ENCODE measurements at places on chromosomes 12 and 14.

GRCh38 chr14:67426983-67427606 lies 15.1 kb upstream of the PLEK2 start:
- no peak for DNase-seq

GRCh38 chr12:1741154-1741949 lies 50.5 kb downstream of the ADIPOR2 start:
- no peak for DNase-seq

GRCh38 chr12:104435765-104436164 lies 21.0 kb upstream of the CHST11 start:
- DNase-seq, result no peak

DNA sequence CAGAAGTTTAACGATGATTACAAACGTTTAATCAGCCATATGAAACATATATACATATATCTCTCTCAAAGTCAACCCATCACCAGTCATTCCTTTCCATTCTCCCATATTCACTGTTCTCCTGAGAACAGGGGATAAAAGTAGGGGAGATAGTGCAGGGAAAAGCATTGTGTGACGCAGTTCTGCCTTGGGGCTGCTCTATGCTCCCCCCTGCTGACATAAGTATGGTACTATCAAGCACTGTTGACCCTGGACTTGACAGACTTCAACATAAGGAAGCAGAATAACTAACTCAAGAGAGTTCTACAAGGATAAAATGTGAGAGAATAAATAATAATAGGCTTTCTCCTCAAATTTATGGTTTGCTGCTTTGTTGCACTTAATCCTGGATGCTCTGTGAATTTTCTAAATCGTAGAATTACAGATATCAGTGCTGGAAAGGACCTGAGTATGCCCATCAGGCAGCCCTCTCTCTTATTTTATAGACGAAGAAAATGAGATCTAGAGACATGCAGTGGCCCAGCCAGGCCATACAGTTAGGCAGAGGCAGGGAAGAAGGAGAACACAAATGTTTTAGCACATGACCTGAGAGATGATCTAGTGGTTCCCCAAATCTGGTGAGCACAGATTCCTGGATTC lies 87.2 kb downstream of the SCN8A start:
- no peak for DNase-seq

- DNase-seq, result peak; percentile 45
These were observed 257.6 kb downstream of the EGLN3 start for GRCh38 chr14:33693237-33693636.

DNA sequence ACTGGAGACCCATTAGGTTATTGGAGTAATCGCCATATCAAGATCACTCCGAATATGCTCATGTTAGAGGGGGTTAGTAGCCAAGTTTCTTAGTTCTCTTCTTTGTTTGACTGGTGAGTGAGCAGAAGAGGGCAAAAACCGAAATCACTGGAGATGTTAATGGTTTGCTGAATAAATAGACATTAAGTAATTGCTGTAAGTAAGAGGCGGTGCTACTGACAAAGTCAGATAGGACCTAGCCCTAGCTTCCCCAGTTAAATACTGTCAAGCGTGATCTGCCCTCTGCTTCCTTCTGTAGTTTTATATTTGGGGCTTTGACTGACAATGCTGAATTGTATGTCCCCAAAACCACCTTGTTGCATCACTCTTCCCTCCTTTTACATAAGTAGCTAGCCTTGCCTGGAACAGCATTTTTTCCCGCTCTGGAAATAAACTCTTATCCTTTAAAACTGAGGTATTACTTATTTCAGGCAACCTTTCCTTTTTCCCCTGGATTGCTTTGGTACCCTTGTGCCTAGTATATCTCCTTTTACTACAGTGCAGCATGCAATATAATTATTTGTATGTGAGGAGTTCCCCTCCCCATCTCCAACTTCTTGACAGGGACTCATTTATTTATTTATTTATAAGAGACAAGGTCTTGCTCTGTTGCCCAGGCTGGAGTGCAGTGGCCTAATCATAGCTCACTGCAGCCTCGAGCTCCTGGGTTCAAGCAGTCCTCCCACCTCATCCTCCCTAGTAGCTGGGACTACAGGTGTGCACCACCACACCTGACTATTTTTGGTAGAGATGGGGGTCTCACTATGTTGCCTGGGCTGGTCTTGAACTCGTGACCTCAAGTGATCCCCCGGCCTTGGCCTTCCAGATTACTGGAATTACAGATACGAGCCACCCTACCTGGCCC lies 1.4 kb downstream of the SNRPF start:
- no peak for DNase-seq

DNA sequence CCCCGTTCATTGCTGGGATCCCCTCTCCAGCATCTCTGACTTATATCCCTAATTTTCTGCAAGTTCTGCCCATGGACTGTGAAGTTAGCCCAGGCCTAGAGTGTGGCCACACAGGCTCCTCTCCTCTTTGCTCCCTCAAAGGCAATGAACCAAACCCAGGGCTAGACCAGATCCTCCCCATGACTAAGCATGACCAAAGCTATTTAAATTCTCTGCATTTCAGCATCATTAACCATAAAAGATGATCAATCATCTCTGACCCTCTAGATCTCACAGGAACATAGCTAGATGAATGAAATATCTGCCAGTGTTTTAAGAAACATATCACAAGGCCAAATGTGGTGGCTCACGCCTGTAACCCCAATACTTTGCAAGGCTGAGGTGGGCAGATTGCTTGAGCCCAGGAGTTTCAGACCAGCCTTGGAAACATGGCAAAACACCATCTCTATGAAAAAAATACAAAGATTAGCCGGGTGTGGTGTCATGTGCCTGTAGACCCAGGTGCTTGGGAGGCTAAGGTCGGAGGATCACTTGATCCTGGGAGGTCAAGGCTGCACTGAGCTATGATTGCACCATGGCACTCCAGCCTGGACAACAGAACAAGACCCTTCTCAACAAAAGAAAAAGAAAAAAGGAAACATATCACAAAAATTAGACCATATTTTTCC lies 2.2 kb upstream of the KRT3 start:
- DNase-seq, result no peak

GRCh38 chr12:71904629-71905028 lies 34.0 kb upstream of the TPH2 start:
- no peak for DNase-seq

DNA sequence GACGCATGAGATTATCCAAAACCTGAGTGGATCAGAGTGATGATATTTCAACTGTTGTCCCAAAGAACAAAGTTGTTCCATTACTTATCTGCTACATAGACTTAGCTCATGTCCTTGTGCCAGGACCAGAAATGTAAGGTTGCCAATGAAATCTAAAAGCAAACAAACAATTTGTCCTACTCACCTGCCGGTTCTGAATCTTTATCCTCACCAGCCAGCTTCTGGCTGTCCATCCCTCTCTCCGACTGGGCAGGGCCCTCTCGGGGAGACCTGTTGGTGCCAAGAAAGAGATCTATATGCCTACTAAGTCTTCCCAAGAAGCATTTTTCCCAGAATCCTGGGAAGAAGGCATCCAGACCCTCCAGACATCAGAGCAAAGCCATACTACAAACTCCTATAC lies 5.5 kb downstream of the KMT2D start:
- no peak for DNase-seq

- DNase-seq, result peak; percentile 24
These were observed 102.7 kb upstream of the TBX5 start for GRCh38 chr12:114508529-114509129.

- no peak for DNase-seq
These were observed 1.2 kb upstream of the COX14 start for GRCh38 chr12:50110762-50111351.

DNA sequence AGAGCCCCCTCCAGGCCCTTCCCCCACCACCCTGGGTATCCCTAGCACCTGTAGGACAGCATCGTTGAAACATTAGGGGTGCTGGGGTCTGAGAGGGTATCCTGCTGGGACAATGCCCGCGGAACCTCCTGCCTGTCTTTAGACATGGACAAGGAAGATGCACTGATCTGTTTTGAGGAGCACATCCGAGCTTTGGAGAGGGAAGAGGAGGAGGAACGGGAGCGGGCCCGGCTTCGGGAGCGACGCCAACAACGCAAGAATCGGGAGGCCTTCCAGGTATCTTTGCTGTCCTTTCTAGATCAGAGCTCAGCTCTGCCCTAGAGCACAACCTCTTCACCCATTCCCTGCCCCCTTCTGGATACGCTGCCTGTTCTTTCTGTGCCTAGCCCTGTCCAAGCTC lies 13.2 kb downstream of the PRPF40B start:
- DNase-seq, result no peak

DNA sequence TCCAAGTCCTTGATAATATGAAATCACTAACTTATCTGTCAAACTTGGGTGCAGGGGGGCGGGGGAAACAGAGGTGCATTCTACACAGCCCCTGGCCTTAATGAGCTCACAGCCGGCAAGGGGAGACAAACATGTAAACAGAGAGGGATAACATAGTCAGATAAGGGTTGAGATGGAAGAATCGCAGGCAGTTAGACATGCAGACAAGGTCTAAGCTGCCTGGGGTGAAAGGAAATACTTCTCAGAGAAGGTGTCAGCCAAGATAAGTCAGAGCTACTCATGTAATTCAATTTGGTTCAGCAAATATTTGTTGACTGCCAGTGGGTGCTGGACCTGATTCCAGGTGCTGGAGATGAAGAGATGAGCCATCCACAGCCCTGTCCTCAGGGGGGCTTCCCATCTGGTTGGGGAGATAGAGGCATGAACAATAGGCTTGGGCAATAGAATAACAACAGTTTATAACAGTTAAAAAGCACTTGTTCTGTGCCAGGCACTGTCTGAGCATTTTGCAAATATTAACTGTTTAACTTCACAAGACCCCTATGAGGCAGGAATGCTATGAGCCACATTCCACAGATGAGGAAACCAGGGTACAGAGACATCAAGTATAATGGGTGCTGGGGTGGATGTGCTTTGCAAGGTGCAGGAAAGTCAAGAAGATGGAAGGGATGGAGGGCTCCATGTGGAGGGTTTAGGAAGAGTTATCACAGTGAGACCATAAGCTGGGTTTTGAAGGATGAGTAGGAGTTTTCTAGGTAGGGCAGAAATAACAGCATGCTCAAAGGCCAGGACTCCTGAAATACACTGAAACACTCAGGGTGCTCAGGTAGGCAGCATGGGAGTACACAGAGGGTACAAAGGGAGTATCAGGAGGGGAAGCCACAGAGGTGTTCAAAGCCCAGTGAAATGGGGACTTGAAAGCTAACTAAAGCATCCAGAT lies 79.0 kb downstream of the WSCD2 start:
- no peak for DNase-seq

DNA sequence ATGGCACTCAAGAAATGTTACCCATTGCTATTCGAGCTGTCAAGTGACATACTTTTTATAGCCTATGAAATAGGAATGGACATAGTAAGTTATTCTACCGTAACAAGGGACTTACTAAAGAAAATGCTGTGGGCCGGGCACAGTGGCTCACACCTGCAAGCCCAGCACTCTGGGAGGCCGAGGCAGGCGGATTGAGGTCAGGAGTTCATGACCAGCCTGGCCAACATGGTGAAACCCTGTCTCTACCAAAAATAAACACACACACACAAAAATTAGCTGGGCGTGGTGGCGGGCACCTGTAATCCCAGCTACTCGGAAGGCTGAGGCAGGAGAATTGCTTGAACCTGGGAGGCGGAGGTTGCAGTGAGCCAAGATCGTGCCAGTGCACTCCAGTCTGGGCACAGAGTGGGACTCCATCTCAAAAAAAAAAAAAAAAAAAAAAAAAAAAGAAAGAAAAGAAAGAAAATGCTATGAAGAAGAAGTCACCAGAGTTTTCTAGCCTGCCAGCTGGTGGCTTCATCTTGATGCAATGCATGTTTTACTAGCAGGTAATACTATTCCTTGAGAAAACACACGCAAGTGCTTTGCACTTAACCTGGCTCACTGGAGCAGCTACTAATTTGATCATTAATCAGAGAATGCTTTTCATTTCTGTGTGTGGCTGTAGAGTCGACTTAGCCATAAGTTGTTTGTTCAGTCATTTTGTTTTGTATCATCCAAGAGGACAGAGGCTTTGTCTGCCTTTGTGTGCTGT lies 166.7 kb upstream of the MYL2 start:
- DNase-seq, result no peak

- no peak for DNase-seq
These were observed 85.4 kb downstream of the PHETA1 start for GRCh38 chr12:111283521-111283920.

DNA sequence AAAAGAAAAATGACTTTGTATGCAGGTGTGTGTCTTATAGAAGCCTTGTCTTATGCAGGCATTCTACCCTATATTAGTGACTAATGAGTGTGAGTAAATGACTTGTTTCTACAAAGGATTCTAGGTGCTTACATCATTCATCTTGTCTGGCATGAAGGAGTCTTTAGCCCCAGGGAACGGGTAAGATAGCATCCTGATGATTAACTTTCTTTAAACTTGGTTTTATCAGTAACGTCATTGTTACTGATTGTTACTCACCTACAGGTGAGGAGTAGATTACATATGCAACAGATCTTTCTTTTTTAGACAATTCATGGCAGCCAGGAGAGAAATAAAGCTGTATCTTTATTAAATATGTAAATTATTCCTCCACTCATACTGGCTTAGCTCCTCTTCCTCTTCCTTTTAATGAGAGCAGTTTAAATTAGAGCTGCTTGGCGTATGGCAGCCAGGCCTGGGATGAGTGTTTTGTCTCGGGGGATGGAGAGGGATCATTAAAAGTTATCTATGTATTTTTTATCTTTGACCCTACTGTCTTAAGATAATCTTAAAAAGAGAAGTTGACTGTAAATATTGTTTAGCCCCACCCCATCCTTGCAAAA lies 57.2 kb upstream of the ATP2A2 start:
- no peak for DNase-seq

Measured in BJ (cell line).